ENCODE measurements at places on chromosomes 6 and 20.

GRCh38 chr6:25959890-25960536 is 2.6 kb upstream of the TRIM38 start:
- H3K36me3 ChIP-seq = peaks cover 29% of the 10 kb centered on the region
- H3K4me3 ChIP-seq = peak overlapping the region; percentile 15
- H3K27me3 ChIP-seq = no peaks in the 10 kb centered on the region
- DNase-seq = no peak
- H3K4me1 ChIP-seq = peaks cover 73% of the 10 kb centered on the region

- H3K27ac ChIP-seq = no peak overlapping the region
- H3K36me3 ChIP-seq = peaks cover 11% of the 10 kb centered on the region
- H3K4me3 ChIP-seq = peak overlapping the region; percentile 50
These were observed 1.8 kb downstream of the ZBTB12 start for GRCh38 chr6:31899882-31900722.

DNA sequence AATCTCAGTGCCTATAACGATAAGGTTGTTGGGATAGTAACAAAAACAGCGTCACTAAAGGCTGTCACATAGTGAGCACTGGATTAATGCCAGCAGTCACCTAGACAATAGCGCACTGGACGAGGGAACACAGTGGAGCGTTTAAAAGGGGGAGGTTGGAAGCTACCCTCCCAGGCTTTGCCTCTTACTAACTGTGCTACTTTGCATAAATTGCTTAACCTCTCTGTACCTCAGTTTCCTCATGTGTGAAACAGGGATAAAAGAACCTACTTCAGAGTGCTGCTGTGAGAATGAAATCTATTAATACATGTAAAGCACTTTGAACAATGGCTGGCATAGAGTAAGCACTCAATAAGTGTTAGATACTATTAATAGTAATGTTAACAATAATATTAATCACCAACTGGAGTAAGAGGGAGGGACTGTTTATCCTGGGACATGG is 10.5 kb downstream of the BCL2L1 start:
- H3K27ac ChIP-seq = peak overlapping the region; percentile 62
- peaks cover 89% of the 10 kb centered on the region for H3K4me1 ChIP-seq
- no peak for DNase-seq
- peak overlapping the region; percentile 80 for H3K4me3 ChIP-seq
- peaks cover 87% of the 10 kb centered on the region for H3K36me3 ChIP-seq

GRCh38 chr6:148244217-148244935 is 98.3 kb upstream of the SASH1 start:
- H3K4me1 ChIP-seq = no peaks in the 10 kb centered on the region
- no peak overlapping the region for H3K4me3 ChIP-seq

GRCh38 chr20:50671626-50672025 is 19.7 kb downstream of the RIPOR3 start:
- no peak overlapping the region for H3K4me3 ChIP-seq
- DNase-seq = no peak
- H3K27ac ChIP-seq = no peak overlapping the region
- no peaks in the 10 kb centered on the region for H3K4me1 ChIP-seq
- peaks cover 5% of the 10 kb centered on the region for H3K27me3 ChIP-seq

GRCh38 chr6:14066782-14067406 is 50.7 kb upstream of the CD83 start:
- peak overlapping the region; percentile 32 for H3K4me3 ChIP-seq
- H3K4me1 ChIP-seq = peaks cover 35% of the 10 kb centered on the region
- DNase-seq = no peak
- H3K36me3 ChIP-seq = no peaks in the 10 kb centered on the region
- peaks cover 11% of the 10 kb centered on the region for H3K27me3 ChIP-seq
- peak overlapping the region; percentile 21 for H3K27ac ChIP-seq

GRCh38 chr20:38991814-38992704 is 29.9 kb downstream of the DHX35 start:
- H3K27me3 ChIP-seq = no peaks in the 10 kb centered on the region
- DNase-seq = no peak
- peaks cover 21% of the 10 kb centered on the region for H3K4me1 ChIP-seq

GRCh38 chr20:33275871-33276270 is 7.1 kb upstream of the BPIFB1 start:
- no peaks in the 10 kb centered on the region for H3K36me3 ChIP-seq
- DNase-seq = no peak
- no peak overlapping the region for H3K4me3 ChIP-seq
- peaks cover 7% of the 10 kb centered on the region for H3K27me3 ChIP-seq

GRCh38 chr6:90319979-90320685 is 23.5 kb upstream of the BACH2 start:
- peaks cover 19% of the 10 kb centered on the region for H3K4me1 ChIP-seq
- H3K4me3 ChIP-seq = no peak overlapping the region
- DNase-seq = no peak
- H3K36me3 ChIP-seq = no peaks in the 10 kb centered on the region
- peaks cover 2% of the 10 kb centered on the region for H3K27me3 ChIP-seq
- peak overlapping the region; percentile 84 for H3K27ac ChIP-seq

DNA sequence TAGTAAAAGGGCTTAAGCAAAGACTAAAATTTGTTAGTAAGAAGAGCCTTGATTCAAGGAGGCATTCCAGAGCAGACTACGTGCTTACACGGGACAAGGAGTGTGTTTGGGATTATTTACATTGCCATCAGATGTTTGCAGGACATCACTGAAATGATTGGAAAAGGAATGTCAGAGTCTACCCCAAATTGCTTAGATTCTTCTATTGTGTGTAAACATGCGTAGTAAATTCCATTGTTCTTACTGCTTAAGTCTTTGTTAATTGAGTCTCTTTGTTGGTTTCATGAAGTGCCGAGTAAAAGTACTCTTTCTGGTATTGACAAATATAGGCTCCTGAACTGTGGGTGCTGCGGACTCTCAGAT is 60.5 kb downstream of the CD83 start:
- no peak for DNase-seq
- H3K36me3 ChIP-seq = no peaks in the 10 kb centered on the region
- H3K4me1 ChIP-seq = no peaks in the 10 kb centered on the region
- no peak overlapping the region for H3K27ac ChIP-seq
- H3K27me3 ChIP-seq = peaks cover 3% of the 10 kb centered on the region
- no peak overlapping the region for H3K4me3 ChIP-seq

GRCh38 chr6:139243536-139243935 is 48.3 kb downstream of the TXLNB start:
- peaks cover 3% of the 10 kb centered on the region for H3K36me3 ChIP-seq
- no peak overlapping the region for H3K4me3 ChIP-seq
- no peak overlapping the region for H3K27ac ChIP-seq
- peaks cover 22% of the 10 kb centered on the region for H3K4me1 ChIP-seq
- H3K27me3 ChIP-seq = peaks cover 2% of the 10 kb centered on the region

- peaks cover 7% of the 10 kb centered on the region for H3K4me1 ChIP-seq
- H3K27ac ChIP-seq = no peak overlapping the region
- peaks cover 2% of the 10 kb centered on the region for H3K27me3 ChIP-seq
- H3K4me3 ChIP-seq = no peak overlapping the region
- H3K36me3 ChIP-seq = no peaks in the 10 kb centered on the region
These were observed 50.0 kb upstream of the RNGTT start for GRCh38 chr6:89013438-89013837.

DNA sequence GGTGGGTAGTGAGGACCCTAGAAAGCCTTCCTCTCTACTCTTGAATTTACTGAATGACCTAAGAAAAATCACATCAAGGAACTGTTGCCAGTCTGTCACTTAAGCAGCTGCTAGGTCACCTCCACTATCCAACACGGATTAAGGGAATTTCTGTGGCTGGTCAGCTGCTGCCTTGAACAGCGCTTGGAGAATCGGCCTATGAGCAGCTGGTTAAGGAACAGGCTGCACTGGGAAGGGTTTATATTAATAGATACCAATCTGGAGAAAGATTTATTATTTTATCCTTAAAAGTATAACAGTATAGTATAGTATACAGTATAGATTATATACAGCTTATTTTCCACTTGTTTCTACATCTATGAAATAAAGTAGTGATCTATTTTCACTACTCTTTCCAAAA is 6.5 kb downstream of the PTPRK start:
- no peak for DNase-seq
- no peaks in the 10 kb centered on the region for H3K36me3 ChIP-seq
- no peak overlapping the region for H3K27ac ChIP-seq
- peaks cover 58% of the 10 kb centered on the region for H3K27me3 ChIP-seq
- peaks cover 5% of the 10 kb centered on the region for H3K4me1 ChIP-seq

DNA sequence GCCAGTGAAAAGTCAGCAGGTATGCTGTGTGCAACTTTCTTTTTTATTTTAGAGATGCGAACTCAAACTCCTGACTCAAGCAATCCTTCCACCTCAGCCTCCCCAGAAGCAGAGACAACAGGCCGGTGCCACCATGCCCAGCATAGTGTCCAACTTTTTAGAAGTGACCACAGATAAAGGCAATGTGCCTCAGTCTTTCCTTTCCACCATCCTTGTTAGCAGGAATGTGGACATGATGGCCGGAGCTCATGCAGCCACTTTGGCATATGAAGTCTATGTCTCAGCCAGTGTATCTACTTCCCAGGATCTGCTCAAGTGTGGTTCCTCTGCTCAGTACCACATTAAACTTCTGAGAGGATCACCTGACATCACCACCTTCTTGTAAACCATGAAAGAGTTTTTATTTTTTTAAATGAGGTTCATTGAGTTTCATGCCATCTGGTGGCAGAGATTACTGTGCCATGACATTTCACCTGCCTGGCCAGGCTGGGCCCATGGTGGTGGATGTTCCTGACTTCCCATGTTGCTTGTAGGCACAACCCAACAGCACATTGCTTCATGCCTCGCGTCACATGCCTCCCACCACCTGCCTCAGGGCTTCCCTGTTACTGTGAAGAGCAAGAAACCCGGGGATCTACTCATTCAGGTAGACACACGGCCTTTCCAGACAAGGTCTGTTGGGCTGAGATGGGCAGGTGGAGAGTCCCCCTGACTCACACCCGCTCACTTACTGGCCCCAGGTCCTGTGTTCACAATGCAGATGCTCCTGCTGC is 216.5 kb downstream of the LY86 start:
- no peak overlapping the region for H3K27ac ChIP-seq
- peaks cover 28% of the 10 kb centered on the region for H3K27me3 ChIP-seq
- peaks cover 17% of the 10 kb centered on the region for H3K4me1 ChIP-seq
- no peak overlapping the region for H3K4me3 ChIP-seq
- H3K36me3 ChIP-seq = no peaks in the 10 kb centered on the region
- no peak for DNase-seq

GRCh38 chr6:169501128-169501527 is 200.7 kb downstream of the WDR27 start:
- no peaks in the 10 kb centered on the region for H3K4me1 ChIP-seq
- no peak for DNase-seq
- H3K4me3 ChIP-seq = no peak overlapping the region
- H3K36me3 ChIP-seq = no peaks in the 10 kb centered on the region
- no peak overlapping the region for H3K27ac ChIP-seq
- no peaks in the 10 kb centered on the region for H3K27me3 ChIP-seq

DNA sequence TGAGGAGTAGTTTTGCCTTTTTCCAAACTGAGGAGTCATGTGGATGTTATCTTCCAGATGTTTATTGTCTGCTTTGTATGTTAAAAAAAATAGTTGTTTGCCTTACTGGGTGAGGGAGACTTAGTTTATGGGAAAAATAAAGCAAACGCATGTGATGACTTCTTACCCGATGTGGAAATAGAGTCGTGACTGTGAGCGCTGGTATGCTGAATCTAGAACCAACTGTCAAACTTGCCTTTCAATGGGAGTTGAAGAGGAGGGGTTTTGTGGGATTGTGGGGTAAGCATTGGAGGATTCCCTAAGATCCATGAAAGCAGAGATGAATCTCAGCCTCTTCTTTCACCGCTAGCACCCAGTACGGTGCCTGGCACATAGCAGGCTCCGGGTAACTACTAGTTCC is 5.3 kb downstream of the DCBLD1 start:
- no peaks in the 10 kb centered on the region for H3K36me3 ChIP-seq
- H3K27me3 ChIP-seq = peaks cover 19% of the 10 kb centered on the region
- no peak for DNase-seq
- no peak overlapping the region for H3K4me3 ChIP-seq

DNA sequence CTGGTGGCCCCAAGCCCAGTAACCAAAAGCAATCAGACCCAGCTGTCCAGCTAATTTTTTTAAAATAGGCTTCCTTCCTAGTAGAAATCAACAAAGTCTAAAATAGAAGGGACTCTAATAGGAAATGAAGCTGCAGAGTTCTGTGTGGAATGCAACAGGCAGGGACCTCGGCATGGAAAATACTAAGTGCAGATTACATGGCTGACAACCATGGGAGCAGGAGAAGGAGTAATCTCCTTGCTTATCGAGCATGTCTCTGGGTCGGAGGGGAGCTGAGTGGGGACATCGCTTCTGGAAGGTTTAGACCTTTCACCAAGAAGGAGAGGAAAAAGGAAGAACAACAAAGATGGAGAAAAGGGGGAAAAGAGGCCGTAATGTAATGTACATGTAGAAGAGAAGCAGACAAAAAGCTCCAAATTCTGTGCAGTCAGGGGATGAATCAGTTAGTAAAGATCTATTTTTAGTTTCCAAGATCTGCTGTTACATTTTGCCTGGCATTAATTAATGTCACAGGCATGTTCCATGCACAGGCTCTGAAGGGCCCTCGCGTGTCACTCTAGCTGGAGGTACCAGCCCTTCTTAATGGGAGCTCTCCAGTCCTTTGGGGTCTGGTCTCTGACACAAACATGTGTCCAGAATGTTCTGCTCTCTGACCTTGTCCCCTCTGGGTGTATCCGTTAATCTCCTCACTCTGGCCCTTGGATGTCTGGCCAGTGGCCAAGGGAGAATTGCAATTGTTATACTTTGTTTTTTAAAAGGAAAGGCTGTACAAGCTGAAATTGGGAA is 16.6 kb upstream of the ZNF831 start:
- peaks cover 2% of the 10 kb centered on the region for H3K27me3 ChIP-seq
- H3K4me1 ChIP-seq = peaks cover 66% of the 10 kb centered on the region
- H3K4me3 ChIP-seq = peak overlapping the region; percentile 79
- DNase-seq = no peak
- H3K36me3 ChIP-seq = peaks cover 10% of the 10 kb centered on the region

GRCh38 chr20:35293303-35294292 is 1.4 kb upstream of the FAM83C start:
- no peaks in the 10 kb centered on the region for H3K27me3 ChIP-seq
- H3K27ac ChIP-seq = no peak overlapping the region
- no peak overlapping the region for H3K4me3 ChIP-seq
- DNase-seq = no peak

GRCh38 chr6:38215225-38215624 is 395.7 kb downstream of the ZFAND3 start:
- DNase-seq = no peak
- H3K4me3 ChIP-seq = no peak overlapping the region
- no peaks in the 10 kb centered on the region for H3K36me3 ChIP-seq
- no peaks in the 10 kb centered on the region for H3K27me3 ChIP-seq

DNA sequence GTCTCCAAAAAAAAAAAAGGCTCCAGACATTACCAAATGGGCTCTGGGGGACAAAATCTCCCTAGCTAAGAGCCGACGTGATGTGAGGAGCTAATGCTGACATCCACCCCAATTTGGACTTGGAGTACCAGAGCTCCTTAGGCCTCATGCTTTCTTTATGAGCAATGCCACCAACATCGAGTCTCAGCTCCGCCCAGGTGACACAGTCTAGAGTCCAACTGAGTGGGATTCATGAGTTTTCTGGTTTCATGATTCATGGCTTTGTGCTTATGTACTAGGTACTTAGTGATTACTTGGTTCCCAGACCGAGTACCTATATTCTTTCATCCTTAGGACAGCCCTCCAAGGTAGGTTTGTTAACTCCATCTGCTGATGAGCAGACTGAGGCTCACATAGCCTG is 4.4 kb downstream of the ANKRD60 start:
- H3K27me3 ChIP-seq = peaks cover 48% of the 10 kb centered on the region
- H3K4me3 ChIP-seq = no peak overlapping the region
- DNase-seq = no peak
- peaks cover 13% of the 10 kb centered on the region for H3K4me1 ChIP-seq
- no peak overlapping the region for H3K27ac ChIP-seq

GRCh38 chr6:26441977-26442376 is 1.7 kb downstream of the BTN3A3 start:
- no peaks in the 10 kb centered on the region for H3K27me3 ChIP-seq
- peaks cover 29% of the 10 kb centered on the region for H3K36me3 ChIP-seq
- H3K27ac ChIP-seq = peak overlapping the region; percentile 36
- peaks cover 63% of the 10 kb centered on the region for H3K4me1 ChIP-seq
- H3K4me3 ChIP-seq = peak overlapping the region; percentile 87

Measured in activated T-helper 1 cell treated with anti-CD3 and anti-CD28 coated beads, Interleukin-12 subunit alpha, Interleukin-12 subunit beta, Interleukin-2, Interleukin-4 antibody, amounts not matched to agents 30 ng/mL and 10 ng/mL and 1 ng/mL, durations not matched to agents 14 hours and 24 hours and 36 hours (primary cell).